ENCODE measurements at places on chromosomes 1 and 21.

GRCh38 chr1:107140703-107141490 is at the start of gene NTNG1:
Gene NTNG1, plus strand, starts transcription at chr1:107141039.
- peak; percentile 12 for DNase-seq

DNA sequence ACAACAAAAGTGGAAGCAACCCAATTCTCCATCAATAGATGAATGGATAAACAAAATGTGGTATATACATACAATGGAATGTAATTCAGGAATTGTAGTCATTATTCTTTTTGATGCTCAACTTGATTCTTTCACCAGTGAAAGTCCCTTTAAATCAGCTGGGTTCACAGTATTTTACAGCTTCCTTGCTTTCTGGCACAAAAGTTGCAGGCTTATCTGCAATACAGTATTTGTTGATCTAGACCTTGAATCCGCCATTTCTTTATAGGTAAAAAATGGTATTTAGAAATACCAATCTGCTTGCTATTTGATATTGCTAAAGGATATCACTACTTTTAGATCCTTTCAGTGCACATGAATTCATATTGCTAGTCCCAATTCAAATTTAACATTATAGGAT is 44.7 kb upstream of the ERO1B start:
- no peak for DNase-seq

DNA sequence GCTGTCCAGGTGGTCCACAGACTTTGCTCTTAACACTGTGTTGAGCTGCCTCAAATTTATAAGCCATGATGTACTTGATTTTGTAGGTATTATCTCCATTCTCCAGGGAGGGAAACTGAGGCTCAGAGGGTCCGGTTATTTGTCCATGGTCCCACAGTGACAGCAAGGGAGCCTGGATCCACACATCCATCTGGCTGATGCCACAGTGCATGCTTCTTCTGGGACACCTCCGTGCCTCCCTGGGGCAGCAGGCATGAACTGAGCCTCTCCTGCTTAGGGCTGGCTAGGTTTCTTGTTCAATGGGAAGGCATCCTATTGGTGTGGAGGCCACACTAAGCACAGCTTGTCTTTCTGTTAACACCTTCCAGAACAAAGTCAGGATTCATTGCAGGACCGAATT is 317.3 kb downstream of the AJAP1 start:
- no peak for DNase-seq

DNA sequence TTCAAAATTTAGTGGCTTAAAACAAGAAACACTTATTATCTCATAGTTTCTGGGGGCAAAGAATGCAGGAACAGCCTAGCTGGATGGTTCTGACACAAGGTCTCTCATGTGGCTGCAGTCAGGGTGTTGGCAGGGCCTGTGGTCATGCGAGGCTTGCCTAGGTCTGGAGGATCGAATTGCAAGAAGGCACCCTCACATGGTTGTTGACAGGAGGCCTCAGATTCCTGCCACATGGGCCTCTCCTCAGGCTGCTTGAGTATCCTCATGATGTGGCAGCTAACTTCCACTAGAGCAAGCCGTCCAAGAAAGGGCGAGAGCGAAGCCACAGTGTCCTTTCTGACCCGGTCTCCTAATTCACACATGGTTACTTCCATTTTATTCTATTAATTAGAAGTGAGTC is 6.2 kb upstream of the NRIP1 start:
- no peak for DNase-seq

DNA sequence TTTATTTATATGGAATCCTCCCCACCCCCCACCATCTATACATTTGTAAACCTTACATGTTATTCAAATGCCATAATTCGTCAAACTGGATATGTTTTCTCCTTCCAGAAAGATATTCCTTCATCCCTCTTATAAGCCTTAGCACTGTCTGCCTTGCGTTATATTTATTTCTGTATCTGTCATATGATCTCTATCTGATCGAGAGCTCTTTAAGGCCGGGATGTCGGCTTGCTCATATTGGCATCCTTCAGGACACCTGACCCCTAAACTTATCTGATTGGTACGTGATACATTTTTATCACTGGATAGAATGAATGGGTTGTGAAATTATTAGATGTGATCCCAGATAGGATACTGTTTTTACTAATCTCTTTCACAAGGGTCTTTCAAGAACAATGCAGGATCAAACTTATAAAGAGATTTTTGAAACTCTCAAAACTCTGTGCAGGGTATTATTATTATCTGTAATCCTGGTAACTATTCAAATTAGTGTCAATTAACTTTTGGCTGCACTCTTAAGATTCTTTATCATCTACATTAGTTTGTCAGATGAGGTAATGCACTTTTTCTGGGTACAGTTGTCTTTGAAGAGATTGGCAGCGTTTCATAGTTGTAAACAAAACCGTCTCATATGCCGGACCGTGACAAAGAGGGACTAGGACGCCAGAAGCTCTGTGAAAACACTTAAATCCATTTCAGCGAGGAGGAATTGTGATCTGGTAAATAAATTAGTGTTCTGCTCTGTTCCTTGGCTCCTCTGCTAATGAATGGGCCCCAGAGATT is 152.0 kb downstream of the KIF26B start:
- peak; percentile 9 for DNase-seq

DNA sequence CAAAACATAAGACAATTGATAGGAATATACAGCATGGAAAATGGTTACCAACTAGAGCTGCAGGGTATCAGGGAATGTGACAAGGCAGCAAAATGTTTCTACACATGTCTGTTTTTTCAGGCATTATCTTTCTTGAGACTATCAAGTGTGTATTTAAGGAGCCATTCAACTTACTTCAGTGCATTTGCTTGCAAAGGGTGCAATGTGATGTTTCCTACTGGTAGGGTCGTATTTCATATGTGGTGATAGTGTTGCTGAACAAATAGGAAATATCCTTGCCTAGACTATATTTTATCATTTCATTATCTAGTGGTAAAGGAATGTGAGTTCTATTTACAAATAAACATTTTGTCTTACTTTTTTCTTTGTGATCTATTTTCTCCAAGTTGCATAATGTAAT is 42.4 kb downstream of the PTPRC start:
- DNase-seq = no peak

DNA sequence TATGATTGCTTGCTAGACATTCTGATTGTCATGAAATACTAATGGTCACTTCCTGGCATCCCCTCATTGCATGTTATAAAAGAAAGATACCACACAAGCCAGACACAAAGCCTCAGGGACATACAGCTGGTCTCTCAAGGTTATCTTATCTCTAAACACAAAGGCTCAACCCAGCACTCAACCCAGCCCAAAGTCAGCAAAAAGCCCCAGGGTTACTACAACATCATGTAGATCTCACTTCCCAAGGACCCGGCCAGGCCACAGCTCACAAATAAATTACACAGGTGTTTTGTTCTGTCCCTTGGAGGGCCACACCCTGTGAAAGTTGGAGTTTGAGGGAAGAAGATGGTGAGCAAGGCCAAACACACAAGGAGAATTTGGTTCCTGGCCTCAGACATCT is 109.7 kb upstream of the BARHL2 start:
- no peak for DNase-seq

- DNase-seq = no peak
Measured at GRCh38 chr1:211095381-211095780, 38.6 kb downstream of the KCNH1 start.

GRCh38 chr1:227808566-227808965 is 6.9 kb upstream of the PRSS38 start:
- DNase-seq = no peak

- DNase-seq = no peak
Measured at GRCh38 chr1:53278298-53278725, 40.0 kb upstream of the MAGOH start.

Measured in skin of body (tissue), 3 donors.